Nephron progenitor cell (in vitro differentiated cells): ENCODE measurements at places on chromosomes 7 and 10.

DNA sequence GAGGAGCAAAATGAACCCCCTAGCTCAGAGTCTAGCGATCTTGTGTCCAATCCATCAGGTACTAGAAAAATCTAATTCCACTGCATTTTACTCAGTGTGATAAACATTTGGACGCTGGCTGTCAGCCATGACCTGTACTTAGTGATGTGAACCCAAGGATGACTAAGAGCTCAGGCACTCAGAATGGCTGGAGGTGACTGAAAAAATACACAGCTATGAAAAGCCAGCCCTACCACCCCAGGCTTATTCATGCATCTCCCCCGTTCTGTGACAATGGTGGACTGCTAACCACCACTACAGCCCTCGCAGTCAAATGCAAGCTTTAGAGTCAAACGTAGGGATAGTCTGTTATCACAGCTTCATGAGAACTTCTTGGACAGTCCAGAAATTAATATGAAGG, 14.9 kb downstream of the AFAP1L2 start:
- DNase-seq: no peak

DNA sequence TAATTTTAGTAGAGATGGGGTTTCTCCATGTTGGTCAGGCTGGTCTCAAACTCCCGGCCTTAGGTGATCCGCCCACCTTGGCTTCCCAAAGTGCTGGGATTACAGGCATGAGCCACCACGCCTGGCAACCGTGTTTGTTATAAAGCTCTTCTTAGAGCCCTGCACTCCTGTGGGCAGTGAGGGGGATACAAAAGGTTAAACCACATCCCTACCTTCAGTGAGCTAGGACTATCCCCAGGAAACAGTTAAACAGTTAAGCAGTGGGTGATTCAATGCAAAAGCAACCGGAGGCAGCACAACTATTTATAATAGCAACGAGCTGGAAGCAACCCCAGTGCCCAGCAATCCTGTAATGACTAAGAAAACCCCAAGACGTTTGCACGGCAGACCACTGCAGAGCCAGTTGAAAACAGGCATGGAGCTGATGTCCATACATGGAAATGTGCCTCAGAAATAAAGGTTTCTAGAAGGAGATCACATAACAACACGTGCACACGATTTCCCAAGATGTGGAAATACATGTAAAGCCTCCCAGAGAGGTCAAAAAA, 107.2 kb upstream of the LYZL2 start:
- DNase-seq: no peak

DNA sequence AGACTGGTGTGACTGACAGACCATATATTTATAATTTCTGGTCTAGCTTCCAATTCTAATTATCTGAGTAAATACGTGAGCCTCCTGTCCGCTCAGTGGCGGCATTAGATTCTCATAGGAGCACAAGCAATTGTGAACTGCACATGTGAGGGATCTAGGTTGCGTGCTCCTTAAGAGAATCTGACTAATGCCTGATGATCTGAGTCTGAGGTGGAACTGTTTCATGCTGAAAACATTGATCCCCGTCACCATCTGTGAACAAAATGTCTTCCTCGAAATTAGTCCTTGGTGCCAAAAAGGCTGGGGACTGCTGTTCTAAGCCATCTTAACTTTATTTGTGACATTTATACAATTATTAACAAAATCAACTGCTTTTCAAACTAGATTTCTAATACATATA, 164.7 kb upstream of the MEOX2 start:
- DNase-seq: no peak

- no peak for DNase-seq
These were observed 24.6 kb upstream of the AKR1B10 start for GRCh38 chr7:134502463-134503371.

- no peak for DNase-seq
These were observed 38.3 kb downstream of the WIPF3 start for GRCh38 chr7:29844559-29844958.
